CD4-positive, alpha-beta T cell treated with Interleukin-4 for 1 hour (primary cell): ENCODE measurements at places on chromosomes 16 and 17.

GRCh38 chr16:48210747-48211146, 33.4 kb upstream of the LONP2 start:
- no peak for DNase-seq

- DNase-seq, result no peak
These were observed 265.9 kb downstream of the WWOX start for GRCh38 chr16:78365366-78365765.

DNA sequence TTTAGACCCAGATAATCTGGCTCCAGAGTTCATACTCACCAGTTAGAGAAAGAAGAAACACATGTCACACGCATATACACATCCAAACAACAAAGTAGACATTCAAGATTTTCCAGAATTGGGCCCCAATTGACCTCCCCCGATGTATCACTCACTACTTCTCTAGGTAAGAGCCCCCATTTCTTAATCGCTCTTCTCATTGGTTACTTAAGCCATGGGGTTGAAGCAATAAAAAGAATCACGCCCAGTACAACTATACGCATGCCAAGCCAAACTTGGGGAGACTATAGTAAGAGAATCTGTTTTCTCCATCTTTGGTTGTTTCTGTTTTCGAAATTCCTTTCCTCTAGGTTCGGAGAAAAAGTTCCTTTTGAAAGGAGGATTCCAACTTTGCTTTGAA, 565 bp downstream of the DDX52 start:
- DNase-seq, result no peak

DNA sequence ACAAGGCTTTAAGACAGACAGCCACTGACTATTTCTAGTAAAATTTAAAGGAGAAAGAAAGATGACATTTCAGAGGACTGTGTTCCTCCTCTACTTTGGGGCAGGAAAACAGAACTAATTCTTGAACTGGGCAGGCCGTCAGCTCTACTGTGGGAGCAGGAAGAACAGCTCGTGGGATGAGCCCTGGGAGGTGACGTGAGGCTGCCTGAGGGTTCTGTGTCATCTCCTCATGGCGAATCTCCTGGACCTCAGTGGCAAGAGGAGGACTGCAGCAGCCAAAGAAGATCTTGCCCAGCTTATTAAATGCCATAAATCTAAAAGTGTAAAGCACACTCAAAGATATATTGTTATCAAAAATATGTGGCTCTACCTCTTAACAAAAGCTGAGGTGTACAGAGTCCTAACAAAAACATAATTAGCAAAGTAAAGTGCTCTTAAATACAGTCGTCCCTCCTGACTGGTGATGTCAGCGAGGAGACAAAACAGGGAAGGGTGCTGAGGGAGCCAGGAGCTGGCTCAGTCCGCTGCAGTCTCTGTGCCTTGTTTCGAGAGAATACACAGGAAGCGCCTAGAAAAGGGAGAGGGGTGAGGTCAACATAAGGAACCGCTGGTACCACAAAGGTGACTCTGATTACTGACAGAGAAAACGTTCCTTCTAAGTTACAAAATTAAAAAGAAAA, 58.0 kb downstream of the CREBBP start:
- no peak for DNase-seq

- peak; percentile 69 for DNase-seq
These were observed 1.7 kb downstream of the IL4R start for GRCh38 chr16:27315333-27316037.

GRCh38 chr17:60496041-60496440, 30.0 kb downstream of the APPBP2 start:
- no peak for DNase-seq
